Bronchial smooth muscle cell (primary cell): ENCODE measurements at places on chromosomes 2 and 18. TPM values are rescaled to one million over a fixed set of nuclear protein-coding genes. Genes with fewer than 3 reads are reported as not detected.

The CLEC4F gene
- total RNA-seq = not detected in 2 replicates

The XIRP2 gene
- total RNA-seq = under 0.01 TPM in 1 of 2 replicates, not detected in the other

The PROM2 gene
- total RNA-seq = 1.1 and 4.1 TPM in 2 replicates

The SCN3A gene
- total RNA-seq = 0.17 and 0.47 TPM in 2 replicates

The TLX2 gene
- 1.4 TPM in 2 replicates for total RNA-seq

The NGEF gene
- 1.9 and 11.2 TPM in 2 replicates for total RNA-seq

The COL4A3 gene
- under 0.01 and 0.43 TPM in 2 replicates for total RNA-seq

The UPP2 gene
- 0.09 TPM in 1 of 2 replicates, not detected in the other for total RNA-seq

The UBR3 gene
- total RNA-seq = 21.6 and 35.0 TPM in 2 replicates

The RGPD4 gene
- total RNA-seq = not detected in 2 replicates

The ASXL3 gene
- total RNA-seq = under 0.01 and 0.69 TPM in 2 replicates

The EFEMP1 gene
- total RNA-seq = 267 and 520 TPM in 2 replicates

The NXPH2 gene
- total RNA-seq = not detected in 2 replicates

The TSGA10 gene
- total RNA-seq = 3.3 and 3.5 TPM in 2 replicates

The SPEG gene
- total RNA-seq = 7.8 and 9.1 TPM in 2 replicates

The REG3G gene
- total RNA-seq = not detected in 2 replicates
